ENCODE measurements at places on chromosomes 2 and 18.

GRCh38 chr2:219684721-219685689 lies 57.6 kb downstream of the SLC4A3 start:
- peaks cover 13% of the 10 kb centered on the region for H3K4me1 ChIP-seq
- peaks cover 13% of the 10 kb centered on the region for H3K27me3 ChIP-seq

GRCh38 chr2:74003494-74004211 lies 18.9 kb downstream of the TET3 start:
- peak overlapping the region; percentile 79 for H3K4me3 ChIP-seq
- peaks cover 70% of the 10 kb centered on the region for H3K4me1 ChIP-seq
- H3K36me3 ChIP-seq: peaks cover 6% of the 10 kb centered on the region

DNA sequence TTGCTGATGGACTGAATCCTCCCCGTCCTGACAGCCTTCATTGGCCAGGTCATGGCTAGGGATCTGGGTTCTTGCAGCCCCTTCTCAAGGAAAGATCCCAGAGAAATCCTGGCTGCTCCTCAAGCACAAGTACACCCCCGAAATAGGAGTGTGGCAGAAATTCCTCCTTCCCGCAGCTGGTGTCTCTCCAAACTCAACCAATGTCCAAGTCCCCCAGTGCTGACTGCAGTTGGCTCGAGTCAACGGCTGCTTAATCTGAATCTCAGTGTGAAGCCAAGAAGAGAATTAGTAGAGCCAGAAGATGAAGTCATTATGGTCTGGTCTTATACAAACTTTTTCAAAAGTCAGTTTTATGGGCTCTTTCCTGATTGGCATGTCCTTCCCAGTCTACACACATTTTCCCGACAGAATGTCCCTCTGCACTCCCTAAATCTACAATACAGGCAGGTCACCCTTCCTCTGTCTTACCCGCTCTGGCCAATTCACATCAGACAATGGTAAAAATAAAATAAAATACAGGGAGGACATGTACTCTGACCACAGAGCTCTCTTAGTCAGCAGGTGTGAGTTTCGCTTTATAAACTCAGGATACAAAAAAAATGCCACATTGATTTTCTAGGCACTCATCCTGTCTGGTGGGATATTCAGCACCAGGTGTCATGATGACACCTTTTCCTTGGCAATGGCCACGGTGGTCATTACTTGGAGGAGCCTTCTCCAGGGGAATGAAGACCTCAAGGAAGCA lies 76.9 kb upstream of the PAPOLG start:
- H3K27me3 ChIP-seq: peaks cover 6% of the 10 kb centered on the region
- no peaks in the 10 kb centered on the region for H3K36me3 ChIP-seq
- no peak overlapping the region for H3K27ac ChIP-seq
- H3K4me1 ChIP-seq: peaks cover 9% of the 10 kb centered on the region
- DNase-seq: no peak

DNA sequence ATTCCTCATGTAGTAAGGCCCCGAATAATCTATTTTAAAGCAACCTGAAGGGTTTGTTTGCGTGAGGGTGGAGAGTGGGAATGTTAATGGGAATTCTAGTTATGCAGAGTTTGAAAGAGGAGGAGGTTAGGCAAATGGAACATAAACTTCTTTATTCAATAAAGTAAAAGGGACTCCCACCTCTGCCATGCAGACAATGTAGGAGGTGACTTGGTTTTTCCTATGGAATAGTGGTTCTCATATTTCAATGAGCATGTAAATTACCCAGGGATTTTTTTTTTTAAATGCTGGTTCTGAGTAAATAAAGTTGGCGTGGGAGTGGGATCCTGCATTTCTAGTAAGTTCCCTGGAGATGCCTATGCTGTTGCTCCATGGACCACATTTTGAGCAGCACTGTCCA lies 367.9 kb downstream of the THSD7B start:
- no peak for DNase-seq
- H3K36me3 ChIP-seq: no peaks in the 10 kb centered on the region
- H3K27ac ChIP-seq: no peak overlapping the region

GRCh38 chr2:7348761-7349160 lies 431.5 kb downstream of the RNF144A start:
- H3K36me3 ChIP-seq: no peaks in the 10 kb centered on the region
- no peak for DNase-seq
- no peaks in the 10 kb centered on the region for H3K4me1 ChIP-seq
- H3K4me3 ChIP-seq: no peak overlapping the region
- H3K27ac ChIP-seq: no peak overlapping the region
- no peaks in the 10 kb centered on the region for H3K27me3 ChIP-seq

DNA sequence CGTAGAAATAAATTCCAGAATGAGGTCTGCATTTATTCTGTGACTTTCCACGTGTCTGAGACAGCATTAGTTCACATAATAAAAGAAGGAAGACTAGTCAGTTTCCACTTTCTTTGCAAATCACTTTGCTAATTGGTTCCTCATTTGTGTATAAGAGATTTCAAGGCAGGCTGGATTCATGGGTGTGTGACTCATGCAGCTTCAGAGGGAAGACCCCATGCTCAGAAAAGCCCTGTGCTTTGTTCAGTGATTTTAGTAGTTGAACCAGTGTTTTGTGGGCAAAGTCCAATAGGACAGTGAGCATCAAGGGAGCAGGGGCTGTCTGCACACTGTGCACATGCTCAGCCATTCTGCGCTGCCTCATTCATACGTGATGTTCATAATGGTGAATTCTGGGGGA lies 297.8 kb downstream of the DLGAP1 start:
- H3K4me1 ChIP-seq: no peaks in the 10 kb centered on the region
- no peaks in the 10 kb centered on the region for H3K36me3 ChIP-seq
- DNase-seq: no peak

- H3K4me1 ChIP-seq: no peaks in the 10 kb centered on the region
- H3K4me3 ChIP-seq: no peak overlapping the region
- DNase-seq: no peak
- H3K27ac ChIP-seq: no peak overlapping the region
Measured at GRCh38 chr18:8011361-8011760, 444.2 kb downstream of the PTPRM start.

GRCh38 chr2:203621981-203622515 lies 84.4 kb upstream of the CD28 start:
- no peak overlapping the region for H3K4me3 ChIP-seq
- H3K4me1 ChIP-seq: peaks cover 6% of the 10 kb centered on the region
- H3K27ac ChIP-seq: peak overlapping the region; percentile 10
